NCI-H2107 (cell line): ENCODE measurements at places on chromosomes 1 and 21.

DNA sequence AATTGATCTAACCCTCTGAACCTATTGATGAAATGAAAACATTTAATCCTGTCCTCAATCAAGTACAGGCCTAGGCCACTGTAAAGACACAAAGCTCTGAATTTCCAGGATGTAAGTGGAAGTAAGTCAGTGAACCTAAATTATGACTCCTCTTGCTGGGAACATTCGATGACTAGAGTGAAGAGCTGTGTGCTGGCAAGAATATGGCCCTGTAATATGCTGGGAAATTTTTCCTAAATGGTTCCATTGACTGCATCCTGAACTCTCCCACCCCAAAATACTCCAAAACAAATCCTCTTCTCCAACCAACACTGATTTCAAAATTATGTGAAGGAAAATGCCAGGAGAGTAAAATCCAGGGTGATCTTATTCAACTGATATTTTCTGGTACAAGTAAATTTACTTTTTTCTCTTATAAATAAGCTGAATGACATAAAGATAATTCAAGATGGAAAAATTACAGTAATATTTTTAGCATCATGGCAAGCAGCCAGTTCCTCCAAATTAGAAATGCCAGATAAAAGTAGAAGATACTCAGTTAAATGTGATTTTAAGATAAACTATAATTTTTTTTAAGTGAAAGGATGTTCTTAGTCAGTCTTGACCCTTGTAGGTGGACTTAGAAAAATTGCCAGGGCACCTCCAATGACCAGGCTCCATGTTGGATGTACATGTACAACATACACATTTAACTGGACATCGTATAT, 269.4 kb downstream of the PTGER3 start:
- DNase-seq: no peak

DNA sequence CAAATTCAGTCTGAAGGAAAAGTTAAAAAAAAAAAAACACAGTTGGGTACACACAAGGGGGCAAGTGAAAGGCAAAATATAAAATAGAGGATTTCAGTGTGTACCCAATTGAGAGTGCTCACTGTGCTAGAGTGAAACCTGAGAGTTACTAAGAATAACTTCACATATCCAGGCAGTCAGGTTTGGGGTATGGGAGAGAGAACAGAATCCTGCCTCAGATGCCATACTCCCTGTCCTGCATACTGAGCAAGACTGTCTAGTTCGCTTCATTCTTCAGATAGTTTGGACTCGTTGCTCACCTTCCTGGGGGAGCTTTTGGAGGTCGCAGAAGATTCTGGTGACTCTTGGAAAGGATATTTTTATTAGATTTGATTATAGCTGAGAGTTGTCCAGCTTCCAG, 20.4 kb downstream of the CEP85 start:
- no peak for DNase-seq

DNA sequence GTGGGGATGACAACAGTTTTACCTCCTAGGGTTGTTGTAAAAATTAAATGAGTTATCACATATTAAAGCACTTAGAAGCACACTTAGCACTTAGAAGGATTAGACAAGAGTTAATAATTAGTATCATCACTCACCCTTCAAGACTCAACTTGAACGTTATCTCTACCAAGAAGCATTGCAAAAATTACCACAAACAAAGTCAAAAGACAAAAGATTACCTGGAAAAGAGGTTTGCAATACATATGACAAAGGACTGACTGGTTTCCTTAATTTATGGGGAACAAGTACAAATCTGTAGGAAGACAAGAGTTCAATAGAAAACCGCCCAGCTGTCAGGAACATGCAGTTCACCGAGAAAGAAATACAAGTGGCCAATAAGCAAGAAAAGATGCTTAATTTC, 93.3 kb upstream of the ATP1A1 start:
- no peak for DNase-seq

DNA sequence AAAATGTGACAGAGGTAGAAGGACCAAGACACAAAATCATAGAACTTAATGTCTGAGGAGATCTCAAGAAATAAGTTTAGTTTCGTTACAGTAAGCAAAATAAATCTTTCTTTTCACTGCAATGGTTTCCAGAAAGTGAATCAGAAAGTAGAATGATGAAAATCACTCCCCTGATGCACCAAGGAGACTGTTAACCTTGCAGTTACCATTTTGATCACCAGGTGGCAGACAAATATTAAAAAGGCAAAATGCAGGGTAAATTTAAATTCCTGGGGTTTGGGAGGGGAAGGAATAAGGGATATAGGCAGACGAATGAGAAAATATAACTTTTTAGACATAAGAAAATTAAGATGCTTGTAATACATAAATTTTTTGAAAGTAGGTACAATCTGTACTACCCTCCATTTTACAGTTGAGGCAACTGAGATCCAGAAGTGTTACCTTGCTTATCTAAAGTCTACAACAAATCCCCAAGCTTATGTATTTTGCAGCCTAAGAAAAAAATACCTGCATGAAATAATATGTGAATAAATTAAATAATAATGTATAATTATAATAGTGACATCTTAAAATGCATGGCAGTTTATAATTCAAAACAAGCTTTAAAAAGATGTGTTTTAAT, 253.2 kb downstream of the CRB1 start:
- DNase-seq: no peak

DNA sequence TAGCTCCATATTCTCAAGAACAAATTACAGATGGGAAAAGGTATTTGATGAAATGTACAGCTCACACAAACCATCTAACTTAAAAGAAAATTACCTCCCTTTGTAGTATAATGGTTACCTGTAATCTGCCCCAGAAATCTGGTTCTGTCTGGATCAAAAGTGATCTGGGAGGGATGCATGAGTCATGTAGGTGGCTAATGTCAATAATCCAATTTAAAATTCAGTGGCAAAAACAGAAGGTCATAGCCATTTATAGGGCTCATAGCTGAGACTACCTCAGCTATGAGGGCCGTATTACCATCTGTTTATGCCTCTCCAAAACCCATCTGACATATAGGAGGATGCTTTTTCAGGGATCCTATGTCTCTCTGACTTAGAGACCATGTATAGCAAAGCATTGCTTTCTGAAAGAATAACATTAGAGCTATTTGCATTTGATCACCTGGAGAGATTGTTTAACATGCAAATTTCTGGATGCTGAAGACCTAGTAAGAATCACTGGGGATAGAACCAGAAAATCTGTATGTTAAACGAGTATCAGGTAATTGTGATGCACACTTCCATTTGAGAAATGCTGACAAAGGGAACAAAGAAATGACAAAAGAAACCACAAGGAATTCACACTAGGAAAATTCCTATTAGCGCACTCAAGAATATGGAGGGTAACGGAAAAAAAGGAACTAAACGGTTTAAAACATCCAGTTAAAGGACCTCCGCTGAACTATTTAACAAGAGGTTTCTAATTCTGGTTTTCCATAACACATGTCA, 17.6 kb downstream of the PAXBP1 start:
- no peak for DNase-seq

DNA sequence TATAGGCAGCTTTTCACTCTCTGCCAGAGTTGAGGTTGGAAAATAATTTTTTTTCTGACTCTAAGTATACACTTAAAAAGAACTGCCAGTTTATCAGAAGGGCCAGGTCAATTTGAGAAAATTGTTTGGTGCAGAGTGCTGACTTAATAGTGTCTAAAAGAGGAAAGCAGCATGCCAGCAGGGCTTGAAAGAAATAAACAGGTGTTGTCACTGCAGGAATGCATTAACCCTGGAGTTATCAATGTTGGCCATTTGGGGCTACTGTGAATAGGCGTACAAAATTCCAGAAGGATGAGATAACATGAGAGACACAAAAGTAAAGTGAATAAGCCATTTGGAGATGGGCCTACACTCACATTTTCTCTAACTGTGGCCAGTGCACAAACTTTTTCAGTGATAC, 220.6 kb upstream of the PLD5 start:
- no peak for DNase-seq

DNA sequence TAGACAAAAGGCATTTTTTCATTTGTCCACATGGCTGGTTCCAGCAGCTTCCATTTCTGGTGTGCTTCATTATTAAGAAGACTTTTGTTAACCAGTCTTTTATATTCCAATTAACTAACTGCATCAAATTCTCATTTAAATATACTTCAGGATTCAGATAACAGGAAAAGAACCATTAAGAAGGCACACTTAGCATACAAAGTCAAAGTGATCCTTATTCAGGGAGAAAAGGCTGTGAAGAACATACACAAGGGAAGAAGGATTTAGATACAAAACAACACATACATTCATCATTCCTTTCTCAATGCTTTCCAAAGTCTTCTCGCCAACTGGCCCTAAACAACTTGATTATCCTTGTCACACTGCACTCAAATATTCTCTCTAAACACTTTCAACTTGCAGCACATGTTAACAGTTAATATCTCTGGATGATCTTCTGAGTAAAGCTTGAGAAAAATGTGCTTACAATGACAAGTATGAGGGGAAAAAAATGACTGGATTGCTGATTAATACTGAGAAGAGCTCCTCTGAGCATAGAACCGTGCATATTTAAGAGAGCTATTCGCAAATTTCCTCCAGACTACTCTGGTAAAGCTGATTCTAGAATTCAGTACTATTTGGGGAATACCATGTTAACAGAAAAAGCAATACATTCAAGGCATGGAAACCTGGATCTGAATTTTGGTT, 225.2 kb upstream of the TNR start:
- DNase-seq: no peak

- DNase-seq: no peak
These were observed 444.0 kb downstream of the PTPRC start for GRCh38 chr1:199082778-199083389.

GRCh38 chr1:95027046-95027445, 45.7 kb downstream of the ALG14 start:
- no peak for DNase-seq

DNA sequence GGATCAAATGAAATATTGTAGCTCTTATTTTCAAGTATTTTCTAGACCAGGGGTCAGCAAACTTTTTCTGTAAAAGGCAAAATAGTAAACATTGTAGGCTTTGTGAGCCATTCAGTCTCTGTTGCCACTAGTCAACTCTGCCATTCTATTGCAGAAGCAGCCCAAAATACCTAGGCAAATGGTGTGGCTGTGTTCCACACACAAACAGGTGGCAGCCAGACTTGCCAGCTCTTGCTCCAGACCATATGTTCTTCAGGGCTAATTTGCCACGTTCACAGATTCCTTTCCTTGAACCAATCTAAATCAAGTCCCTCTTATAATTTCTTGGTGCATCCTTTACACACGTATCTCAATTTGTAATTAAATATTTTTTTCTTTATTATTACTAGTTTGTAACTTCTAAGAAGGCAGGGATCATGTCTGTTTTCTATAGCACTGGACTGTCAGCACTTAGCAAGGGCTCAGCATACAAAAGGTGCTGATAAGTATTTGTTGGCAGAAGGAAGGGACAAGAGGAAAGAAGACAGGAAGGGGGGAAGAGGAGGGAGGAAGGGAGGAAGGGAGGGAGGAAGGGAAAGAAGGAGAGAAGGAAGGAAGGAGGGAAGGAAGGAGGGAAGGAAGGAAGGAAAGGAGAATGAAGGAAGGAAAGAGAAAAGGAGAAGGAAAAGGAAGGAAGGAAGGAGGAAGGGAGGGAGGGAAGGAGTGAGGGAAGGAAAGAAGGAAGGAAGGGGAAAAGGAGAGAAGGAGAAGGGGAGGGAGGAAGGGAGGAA, 106.5 kb upstream of the EDEM3 start:
- no peak for DNase-seq

DNA sequence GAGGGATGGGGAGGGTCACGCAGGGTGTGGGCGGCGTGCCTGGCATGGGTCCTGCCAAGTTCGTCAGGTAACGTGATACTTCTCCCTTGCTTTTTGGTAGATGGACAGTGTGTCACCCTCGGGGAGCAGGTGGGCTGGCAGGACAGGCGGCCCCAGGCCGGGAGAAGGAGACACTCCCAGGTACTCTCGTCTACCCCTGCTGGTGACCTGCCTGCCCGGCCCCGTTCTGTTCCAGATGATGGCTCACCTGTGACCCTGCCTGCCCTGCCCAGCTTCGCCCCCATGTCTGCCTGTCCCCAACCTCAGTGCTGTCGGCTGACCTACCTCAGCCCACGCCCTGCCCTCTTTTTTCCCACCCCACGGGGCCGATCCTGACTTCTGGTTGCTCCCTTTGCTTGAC, 144.7 kb downstream of the PCBP3 start:
- DNase-seq: no peak

DNA sequence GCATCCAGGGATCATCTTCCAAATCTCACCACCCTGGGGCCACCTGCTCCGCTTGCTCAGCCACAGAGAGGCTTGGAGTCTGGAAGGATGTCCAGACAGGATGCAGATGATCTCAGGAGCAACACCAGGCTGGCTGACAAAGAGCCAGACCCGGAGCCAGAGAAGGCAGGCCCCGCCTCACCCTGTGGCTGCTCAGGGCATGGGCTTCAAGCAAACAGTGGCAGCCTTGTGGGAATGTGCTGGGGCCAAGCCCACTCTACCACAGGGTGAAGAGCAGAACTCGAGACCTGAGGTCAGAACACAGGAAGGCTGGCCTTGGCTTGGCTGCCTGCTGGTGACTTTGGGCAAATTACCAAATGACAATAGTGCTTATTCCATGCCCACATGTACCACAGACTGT, 45.5 kb downstream of the MRPL37 start:
- DNase-seq: no peak

- no peak for DNase-seq
These were observed 242.8 kb downstream of the DISC1 start for GRCh38 chr1:231869364-231869763.

DNA sequence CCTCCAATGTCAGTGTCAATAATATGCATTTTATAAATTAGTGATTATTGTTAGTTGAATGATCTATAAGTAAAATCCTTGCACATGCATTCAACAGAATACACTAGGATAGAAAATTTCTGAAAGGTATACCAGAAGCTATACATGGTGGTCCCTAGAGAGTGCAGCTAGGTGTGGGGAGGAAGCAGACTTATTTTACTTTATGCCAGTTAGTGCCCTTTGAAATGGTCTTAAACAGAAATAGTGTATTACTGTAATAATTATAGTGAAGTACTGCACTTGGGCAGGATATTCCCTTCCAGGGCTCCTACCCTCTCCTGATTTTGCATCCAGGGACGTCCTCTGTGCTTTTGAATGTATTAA, 23.2 kb upstream of the WDR26 start:
- no peak for DNase-seq

GRCh38 chr1:54342288-54342687, 63.9 kb downstream of the SSBP3 start:
- DNase-seq: no peak

DNA sequence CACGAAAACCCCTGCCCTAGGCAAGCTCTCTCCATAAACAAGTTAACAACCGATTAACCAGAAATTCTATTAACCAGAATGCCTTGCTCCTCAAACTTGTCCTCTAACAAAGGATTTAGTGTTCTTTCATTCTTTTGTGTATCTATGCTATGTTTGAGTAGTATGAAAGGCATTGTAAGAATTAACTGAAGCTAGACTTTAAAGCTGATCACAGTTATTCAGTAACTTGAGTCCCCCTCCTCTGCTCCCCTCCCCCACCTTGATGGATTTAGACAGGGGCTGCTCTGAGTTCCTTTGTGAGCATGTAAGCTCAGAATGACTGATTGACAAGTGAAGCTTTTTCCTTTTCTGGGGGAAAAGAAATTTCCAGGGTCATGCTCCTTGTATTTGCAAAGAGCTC, 257.6 kb downstream of the TTLL7 start:
- no peak for DNase-seq
